SW480 (cell line): ENCODE measurements at places on chromosomes 7 and 10.

DNA sequence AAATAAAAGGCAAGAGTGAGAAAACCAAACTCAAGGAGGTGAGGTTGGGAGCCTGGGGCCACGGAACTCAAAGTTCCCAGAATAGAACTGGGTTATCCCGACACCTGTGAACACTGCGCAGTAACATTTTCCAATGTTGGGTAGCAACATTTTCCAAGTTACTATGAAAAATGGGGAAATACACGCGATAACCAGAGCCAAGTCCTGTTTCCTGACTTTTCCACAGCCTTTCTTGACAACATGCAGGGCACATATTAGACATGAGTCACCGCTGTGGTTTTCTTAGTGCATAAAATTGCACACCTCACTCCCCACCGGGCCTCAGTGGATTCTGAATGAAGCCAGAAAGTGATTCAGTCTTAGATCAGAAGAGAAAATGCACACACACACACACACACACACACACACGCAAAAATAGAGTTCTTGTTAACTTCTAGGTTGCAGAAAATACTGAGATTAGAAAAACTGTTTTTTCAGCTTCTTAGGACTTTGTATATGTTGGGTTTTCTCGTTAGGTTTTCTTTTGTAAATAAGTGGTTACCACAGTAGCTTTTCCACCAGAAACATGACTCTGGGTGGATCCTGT, 70.0 kb downstream of the CAMK1D start:
- peak; percentile 66 for DNase-seq

DNA sequence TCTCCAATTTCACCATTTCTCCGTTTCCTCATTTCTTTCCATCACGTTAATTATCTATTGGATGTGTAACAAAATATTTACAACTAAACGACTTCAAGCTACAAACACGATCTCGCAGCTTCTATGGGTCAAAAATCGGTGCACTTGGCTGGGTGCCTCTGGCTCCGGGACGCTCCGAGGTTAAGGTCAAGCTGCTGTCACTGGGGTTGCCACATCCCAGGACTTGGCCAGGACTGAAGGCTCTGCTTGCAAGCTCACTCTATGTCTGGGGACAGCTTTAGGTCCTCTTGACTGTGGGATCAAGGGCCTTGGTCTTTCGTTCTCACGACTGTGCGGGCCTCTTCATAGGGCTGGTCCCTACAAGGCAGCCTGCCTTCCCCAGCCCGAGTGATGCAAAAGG, 159.7 kb downstream of the CCDC3 start:
- no peak for DNase-seq

DNA sequence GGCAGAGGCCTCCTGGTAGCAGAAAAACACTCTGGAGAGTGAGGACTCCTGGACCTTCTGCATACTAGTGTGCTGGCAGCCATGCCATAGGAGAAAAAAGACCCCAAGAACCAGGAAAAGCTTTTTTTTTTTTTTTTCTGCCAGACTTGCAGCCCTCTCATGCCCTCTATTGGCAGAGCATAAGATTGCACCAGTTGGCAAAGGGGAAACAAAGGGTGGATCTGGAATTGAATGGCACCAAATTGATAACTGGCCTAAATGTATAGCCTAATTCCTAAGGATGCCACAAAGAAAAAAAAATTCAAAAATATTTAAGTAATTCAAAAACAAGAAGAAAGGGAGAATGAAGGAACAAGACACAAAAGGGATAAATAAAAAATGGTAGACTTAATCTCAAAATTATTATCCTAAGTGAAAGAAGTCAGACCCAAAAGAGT, 112.5 kb upstream of the GHITM start:
- no peak for DNase-seq

DNA sequence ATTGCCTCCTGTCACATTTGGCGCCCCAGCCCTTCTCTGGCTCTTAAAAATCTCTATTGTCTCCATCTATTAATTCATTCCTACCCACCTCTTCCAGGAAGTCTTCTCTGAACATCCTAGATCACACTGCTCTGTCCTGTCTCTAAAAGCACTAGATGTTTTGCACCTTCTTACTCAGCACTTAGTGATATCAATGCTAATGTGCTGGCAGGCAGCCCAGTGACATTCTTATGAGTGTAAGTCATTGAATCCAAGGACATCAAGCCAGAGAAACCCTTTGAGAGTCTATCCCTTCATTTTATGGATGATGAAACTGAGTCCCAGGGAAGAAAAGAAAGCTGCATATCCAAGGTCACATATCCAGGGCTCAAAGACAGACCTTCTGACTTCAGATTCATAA, 48.3 kb upstream of the PAX2 start:
- DNase-seq, result peak; percentile 23

- DNase-seq, result no peak
These were observed 16.5 kb upstream of the ITGB8 start for GRCh38 chr7:20314198-20314597.

DNA sequence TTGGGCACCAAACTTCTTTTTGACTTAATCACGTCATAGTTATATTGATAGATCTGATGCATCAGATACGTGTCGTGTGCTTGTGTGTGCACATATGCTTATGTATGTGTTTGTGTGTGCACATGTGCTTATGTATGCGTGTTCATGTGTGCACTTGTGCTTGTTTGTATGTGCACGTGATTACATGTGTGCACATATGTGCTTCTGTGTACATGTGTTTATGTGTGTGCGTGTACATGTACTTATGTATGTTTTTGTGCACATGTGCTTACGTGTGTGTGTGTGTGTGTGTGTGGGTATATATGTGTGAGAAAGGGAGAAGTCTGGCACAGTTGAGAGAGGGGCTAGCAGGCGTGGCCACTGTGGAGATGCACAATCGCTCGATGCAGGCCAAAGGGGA, 173.4 kb downstream of the WDR37 start:
- DNase-seq, result no peak

GRCh38 chr10:104317269-104317710, 21.0 kb downstream of the ITPRIP start:
- no peak for DNase-seq

DNA sequence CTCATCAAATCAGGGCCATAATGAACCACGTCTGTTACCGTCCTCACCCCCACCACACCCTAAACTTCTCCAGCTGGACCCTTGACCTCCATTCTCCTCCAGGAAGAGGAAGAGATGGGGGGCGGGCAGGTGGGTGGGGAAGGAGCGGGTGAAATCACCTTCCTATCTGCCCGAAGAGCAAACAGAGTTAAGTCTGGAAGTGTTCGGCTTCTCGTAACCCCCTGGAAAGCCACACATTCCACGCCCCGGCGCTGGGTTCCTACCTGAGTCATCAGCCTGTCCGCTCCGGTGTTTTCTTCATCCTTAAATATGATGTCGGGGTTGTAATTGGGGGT, 736 bp downstream of the SHH start:
- DNase-seq, result no peak

DNA sequence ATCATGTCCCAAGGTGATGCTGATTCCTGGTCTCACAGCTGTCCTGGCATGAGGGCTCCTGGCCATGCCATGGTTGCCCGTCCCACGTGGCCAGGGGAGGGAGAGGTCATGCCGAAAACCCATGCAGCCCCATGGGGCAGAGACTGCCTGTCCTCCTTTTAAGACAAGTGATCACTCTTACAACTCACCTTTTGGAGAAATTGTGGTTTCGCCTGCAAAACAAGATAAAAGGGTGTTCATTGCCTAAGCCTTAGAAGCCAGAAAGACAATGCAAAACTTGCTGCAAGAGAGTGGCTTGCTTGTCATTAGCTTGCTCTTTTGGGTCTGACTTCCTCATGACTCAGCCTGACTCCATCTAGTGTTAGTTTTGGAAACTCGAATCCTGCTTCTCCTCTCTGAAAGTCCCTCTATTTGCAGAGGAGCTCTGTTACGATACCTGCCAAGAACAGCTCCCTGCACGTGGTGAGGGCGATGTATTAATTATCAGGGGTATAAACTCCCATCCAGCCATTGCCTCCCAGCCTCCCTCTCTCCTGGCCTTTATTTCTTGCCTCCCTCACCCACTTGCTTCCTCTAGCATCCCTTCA, 26.7 kb downstream of the TMEM273 start:
- DNase-seq, result peak; percentile 47

DNA sequence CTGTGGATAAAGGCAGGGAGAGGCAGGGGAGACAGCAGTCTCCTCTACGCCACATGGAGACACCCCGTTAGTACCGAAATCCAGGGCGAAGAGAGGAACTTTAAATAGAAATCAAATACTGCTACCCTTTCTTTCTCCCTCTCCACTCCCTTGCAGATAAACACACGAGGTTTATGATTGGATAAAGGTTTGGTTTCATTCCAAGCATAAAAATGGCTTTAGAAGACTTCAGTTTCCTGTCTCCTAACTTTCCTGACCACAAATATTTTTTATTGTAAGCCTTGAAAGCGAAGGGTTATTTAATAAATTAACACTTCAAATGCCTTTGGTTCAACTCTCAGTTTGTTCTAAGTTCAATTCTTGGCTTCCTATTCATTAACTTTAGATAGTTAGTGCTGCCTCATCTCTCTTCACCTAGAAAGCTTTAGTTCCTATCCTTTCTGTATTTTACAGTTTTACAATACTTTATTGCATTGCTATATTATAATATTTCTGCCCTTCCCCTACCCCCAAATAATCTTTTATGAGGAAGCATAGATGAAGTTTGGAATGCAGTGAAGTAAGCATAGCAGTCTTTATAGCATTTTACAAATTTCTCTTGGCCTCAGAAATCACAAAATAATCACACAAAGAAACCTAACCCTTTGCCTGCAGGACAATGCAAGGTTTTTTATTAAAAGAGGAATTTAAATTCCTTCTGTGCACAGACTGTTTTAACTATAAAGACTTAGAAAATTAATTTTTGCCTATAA, 31.5 kb upstream of the ARID5B start:
- DNase-seq, result peak; percentile 8

DNA sequence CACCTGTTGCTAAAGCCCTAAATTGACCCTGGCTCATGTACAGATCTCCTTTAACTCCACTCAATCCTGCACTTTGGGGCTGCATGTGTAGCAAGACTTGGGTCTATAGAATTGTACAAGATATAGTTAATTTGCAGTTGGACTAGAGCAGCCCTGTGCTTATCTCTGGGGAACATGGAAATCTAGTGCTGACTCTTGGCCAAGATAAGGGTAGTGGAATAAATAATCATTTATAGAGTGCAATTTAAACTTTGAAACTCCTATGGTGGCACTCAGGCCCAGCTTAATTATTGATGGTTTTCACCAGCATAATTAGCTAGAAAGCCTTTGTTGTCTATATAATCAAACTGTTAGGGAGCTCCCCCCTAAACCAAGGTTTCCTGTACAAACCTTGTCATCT, 39.2 kb upstream of the MBL2 start:
- DNase-seq, result no peak

DNA sequence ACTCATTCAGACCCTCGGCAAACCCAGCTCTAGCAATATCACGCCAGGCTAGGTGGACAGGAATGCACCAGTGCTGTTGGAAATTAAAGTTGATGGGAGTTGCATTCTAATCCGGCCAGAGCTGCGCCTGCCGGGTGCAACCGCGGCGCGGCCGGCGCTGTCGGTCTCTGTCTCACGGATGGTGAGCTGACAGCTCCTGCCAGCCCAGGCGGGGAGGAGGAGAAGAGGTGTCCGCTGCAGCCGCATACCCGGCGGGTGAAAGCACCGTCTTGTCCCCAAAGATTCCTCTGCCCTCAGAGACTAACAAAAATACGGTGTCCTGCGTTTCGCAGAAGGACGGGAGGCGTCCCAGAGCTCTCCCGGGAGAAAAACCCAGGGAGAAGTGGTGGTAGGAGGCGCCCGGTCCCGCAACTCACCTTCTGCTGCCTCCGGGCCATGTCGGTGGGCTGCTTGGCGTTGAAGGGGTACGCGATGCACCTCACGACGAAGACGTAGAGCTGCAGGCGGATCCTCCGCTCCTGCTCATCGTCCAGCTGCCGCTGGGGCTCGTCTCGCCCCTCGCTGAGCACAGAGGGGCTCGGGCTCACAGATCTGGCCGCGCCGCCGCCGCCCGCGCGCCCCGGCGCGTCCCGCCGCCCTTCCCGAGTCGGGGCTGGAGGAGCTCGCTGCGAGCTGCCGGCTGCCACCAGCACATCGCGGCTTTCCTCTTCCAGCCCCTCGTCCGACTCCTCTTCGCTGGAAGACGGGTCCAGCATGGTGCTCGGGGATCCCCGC, 490 bp downstream of the CADPS2 start:
- DNase-seq, result peak; percentile 62
